ENCODE measurements at places on chromosomes 6 and 20. TPM values are rescaled to one million over a fixed set of nuclear protein-coding genes. Genes with fewer than 3 reads are reported as not detected.

GRCh38 chr6:38391626-38392579 lies 247.8 kb downstream of the BTBD9 start:
- peak overlapping the region; percentile 19 for H3K4me3 ChIP-seq
- DNase-seq = peak; percentile 37
- no peak overlapping the region for H3K27ac ChIP-seq
- H3K4me1 ChIP-seq = peaks cover 15% of the 10 kb centered on the region

The PRSS16 gene
- total RNA-seq = 4.3 TPM

The BPI gene
- total RNA-seq = not detected

DNA sequence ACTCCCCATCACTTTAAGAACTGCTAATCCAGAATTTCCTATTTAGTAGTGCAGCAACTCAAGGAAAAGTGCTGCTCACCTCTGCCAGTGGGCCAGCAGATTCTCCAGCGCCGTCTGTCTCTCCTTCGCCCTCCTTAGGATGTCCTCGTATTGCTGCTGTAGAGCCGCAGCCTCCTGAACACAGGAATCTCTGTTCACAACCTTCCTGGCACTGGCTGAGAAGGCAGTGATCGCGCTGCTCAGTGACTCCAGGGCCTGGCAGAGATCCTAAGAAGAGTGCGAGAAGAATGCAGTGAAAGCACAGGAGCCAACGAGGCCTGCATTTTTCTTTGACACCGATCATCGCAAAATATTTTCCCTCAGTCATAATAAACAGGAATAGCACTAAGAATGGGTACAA lies 209.0 kb downstream of the SYNE1 start:
- no peaks in the 10 kb centered on the region for H3K4me1 ChIP-seq
- no peak overlapping the region for H3K4me3 ChIP-seq
- H3K27ac ChIP-seq = no peak overlapping the region
- DNase-seq = peak; percentile 37
- H3K27me3 ChIP-seq = no peaks in the 10 kb centered on the region

DNA sequence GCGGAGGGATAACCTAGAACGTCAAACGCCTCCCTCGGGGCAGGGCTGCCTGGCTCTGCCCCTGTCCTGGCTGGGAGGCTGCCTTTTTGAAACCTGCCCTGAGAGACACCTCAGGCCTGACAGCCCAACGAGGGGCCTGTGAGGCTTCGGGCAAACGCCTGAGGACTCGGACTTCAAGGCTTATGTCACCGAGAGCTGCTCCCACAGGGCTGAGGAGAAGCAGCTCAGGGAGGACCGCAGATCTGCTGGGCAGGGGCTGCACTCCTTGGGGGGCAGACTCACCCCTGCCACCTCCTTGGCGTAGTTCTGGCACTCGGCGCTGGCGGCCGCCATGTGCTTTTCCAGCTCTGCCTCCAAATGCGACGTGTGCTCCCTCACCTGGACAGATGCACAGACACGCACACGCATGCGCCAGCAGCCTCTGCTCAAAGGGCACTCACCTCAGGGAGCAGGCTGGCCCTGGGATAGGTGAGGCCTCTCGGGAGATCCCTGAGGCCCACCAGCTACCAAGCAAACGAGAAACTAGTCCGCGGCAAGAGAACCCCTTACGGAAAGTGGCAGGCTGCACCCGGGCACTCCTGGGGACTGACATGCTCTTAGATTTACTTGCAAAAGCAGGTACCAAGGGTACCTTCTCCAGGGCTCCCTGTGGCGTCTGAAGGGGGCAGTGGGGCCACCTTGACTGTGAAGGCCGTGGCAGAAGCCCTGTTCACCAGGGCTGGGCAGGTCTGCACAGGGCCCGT lies 49.6 kb downstream of the DSTN start:
- H3K4me1 ChIP-seq = no peaks in the 10 kb centered on the region
- DNase-seq = no peak
- H3K36me3 ChIP-seq = no peaks in the 10 kb centered on the region
- no peak overlapping the region for H3K4me3 ChIP-seq

DNA sequence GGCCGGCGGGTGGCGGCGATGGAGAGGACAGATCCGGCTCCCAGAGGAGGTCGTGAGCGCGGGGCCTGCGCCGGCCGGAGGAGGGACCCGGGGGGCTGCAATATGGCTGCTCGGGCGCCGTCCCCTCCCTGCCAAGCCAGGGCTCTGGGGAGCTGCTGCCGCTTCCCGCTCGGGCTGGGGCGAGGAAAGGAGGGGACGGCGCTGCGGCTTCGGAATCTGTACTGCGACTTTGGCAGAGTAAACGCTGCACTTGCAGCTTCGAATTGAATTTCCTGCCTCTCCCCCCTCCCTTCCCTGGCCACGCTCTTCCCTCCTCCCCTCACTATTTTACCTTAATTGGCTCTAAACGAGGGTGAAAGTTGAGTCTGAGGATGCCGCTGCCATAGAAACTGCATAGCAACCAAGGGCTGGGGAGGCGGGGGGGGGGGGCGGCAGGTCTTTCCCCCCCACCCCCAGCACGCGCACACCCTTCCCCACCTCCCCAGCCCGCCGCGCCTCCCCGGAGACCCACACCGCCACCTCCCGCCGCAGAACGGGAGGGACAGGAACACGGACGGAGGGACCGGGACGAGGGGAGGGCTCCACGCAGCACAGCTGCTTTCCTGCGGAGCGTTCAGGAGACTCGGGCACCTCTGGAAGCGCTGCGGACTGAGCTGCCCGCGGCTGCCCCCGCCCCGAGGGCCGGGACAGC lies 93.9 kb downstream of the RNASET2 start:
- H3K36me3 ChIP-seq = no peaks in the 10 kb centered on the region
- DNase-seq = peak; percentile 76
- H3K4me3 ChIP-seq = peak overlapping the region; percentile 70
- H3K27ac ChIP-seq = no peak overlapping the region
- peaks cover 9% of the 10 kb centered on the region for H3K4me1 ChIP-seq
- H3K27me3 ChIP-seq = peaks cover 35% of the 10 kb centered on the region

DNA sequence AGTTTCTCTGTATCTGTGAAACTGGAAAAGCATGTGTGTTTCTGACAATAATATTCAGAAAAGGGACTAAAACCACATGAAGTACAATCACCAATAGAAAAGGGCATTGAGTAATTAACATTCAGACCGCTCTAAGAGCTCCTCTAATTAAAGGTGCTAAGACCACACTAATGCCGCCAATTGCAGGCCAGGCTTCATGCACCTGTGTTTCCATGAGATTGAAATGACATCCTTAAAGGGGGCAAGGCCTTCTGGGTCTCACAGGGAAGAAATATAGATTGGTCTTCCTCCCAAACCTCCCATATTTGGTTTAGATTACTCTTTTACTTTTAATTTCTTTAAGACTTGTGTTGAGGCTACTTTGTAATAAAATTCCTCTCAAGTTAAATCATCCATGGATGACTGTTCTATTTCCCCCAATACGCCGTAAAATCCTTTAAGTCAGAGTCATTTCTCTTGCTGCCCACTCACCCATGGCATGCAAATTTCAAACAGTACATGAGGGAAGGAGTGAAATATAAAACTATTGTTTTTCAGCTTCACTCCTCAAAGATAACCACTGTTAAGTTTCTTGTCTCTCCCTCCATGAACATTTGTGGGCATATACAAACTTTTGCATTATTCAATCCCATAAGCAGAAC lies 110.6 kb downstream of the UBE3D start:
- H3K36me3 ChIP-seq = peaks cover 10% of the 10 kb centered on the region
- no peak for DNase-seq
- H3K4me3 ChIP-seq = no peak overlapping the region
- H3K27ac ChIP-seq = no peak overlapping the region

The VEGFA gene
- total RNA-seq = 49.6 TPM

DNA sequence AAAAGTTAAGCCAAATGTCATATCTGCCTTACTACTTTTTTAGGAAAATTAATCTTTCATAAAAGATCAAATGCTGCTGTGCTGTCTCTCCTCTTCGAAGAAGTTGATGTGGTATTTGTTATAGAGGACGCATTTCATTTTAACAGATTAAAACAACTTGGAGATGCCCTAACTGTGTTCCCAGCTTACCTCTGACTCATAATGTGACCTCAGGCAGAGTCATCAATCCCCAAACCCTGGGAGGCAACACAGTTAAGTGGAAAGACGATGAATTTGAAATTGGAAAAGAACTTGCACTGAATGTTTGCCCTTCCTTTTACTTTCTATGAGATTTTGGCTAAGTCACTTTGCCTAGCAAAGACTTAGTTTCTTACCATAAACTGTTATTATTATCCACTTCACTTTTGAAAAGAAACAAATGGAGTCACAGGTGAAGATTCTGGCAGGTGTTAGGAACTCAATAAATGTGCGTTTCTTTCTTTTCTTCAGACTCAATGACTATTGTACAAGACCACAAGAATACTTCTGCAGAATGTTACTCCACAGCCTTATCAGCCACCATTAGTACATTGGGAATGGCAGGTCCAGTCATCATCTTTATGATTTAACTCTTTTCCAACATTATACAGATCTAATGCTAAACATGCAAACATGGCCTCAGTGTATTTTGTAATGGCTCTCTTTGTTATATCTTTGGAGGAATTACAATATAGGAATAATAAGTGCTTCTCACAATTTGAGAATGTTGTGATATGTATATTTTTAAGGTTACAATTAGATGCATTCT lies 102.6 kb downstream of the COL21A1 start:
- H3K4me1 ChIP-seq = no peaks in the 10 kb centered on the region
- H3K36me3 ChIP-seq = no peaks in the 10 kb centered on the region
- no peak overlapping the region for H3K4me3 ChIP-seq
- H3K27me3 ChIP-seq = no peaks in the 10 kb centered on the region
- H3K27ac ChIP-seq = no peak overlapping the region

The RFX6 gene
- total RNA-seq = not detected

The GMNN gene
- total RNA-seq = 69.1 TPM

The TMEM14A gene
- total RNA-seq = 33.7 TPM

The KCNB1 gene
- total RNA-seq = 0.97 TPM

DNA sequence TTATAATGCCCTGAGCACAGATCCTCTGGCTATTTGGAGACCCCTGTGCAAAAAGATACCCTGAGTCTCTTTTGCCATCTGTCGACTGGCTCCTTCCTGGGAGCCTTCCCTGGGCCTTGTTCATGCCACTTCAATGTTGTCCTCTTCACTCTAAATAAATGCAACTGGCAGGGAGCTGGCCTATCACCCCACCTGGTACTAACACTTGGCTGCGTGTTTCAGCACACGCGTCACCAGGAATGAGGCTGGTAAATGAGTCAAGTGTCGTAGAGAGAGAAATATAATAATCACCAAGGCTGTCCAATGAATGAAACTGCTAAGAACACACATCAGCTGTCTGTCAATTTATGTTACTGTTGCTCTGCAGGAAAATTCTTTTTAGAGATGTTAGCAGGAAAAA lies 374.6 kb upstream of the JARID2 start:
- peaks cover 8% of the 10 kb centered on the region for H3K4me1 ChIP-seq
- no peaks in the 10 kb centered on the region for H3K36me3 ChIP-seq
- H3K27me3 ChIP-seq = no peaks in the 10 kb centered on the region
- H3K4me3 ChIP-seq = no peak overlapping the region
- DNase-seq = no peak

DNA sequence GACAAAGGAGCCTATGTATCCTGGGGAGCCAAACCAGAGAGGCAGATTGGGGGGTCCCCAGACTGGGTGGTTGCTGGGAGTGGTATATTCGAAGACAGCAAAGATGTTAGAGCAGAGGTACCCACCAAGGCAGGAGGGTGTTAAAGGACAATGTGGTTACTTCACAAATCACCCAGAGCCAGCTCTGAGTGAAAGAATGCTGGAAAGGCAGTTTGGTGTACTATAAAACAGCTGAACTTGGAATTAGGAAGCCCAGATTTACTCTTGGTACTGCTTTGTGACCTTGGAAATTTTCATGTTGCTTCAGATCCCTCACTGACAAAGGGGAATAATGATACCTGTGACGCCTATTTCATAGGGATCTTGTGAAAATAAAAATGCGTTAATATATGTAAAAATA lies 121.6 kb downstream of the CD164 start:
- no peak overlapping the region for H3K4me3 ChIP-seq
- no peaks in the 10 kb centered on the region for H3K4me1 ChIP-seq
- no peaks in the 10 kb centered on the region for H3K36me3 ChIP-seq
- no peaks in the 10 kb centered on the region for H3K27me3 ChIP-seq
- no peak for DNase-seq

DNA sequence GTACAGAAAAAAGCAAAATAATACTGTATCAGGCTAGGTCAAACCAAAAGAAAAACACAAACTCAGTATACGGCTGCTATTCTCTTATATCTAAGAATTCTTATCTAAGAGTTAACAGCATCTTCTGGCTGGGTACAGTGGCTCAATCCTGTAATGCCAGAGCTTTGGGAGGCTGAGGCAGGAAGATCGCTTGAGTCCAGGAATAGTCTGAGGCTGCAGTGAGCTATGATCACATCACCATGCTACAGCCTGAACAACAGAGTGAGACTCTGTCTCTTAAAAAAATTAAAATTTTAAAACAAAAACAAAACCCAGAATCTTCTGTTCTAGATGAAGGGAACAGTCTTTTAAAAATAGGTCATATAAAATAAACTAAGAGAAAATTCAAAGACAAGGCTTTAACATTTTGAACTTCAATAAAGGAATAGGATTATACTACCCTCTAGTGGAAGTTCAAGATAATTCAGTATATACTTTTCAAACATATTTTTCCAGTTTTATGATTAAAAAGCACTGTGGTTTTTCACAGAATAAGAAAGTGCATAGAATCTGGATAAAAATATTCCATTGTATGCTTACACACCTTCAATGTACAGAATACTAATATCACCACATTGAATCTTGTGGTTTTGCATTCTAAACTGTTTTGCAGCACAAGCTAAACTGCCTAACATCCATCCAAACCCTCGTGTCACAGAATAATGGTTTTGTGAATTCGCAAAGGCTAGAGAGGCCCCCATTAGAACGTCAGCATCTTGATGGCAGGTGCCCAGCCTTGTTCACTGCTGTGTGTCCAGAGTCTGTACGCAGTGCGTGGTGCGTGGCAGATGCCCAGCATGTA lies 39.3 kb downstream of the DTNBP1 start:
- H3K36me3 ChIP-seq = no peaks in the 10 kb centered on the region
- no peak for DNase-seq
- no peaks in the 10 kb centered on the region for H3K27me3 ChIP-seq
- H3K4me1 ChIP-seq = peaks cover 17% of the 10 kb centered on the region
- H3K4me3 ChIP-seq = no peak overlapping the region

GRCh38 chr6:134238960-134239795 lies 78.7 kb downstream of the SGK1 start:
- H3K4me3 ChIP-seq = no peak overlapping the region
- no peaks in the 10 kb centered on the region for H3K27me3 ChIP-seq
- H3K36me3 ChIP-seq = no peaks in the 10 kb centered on the region
- no peak overlapping the region for H3K27ac ChIP-seq

The FAXC gene
- total RNA-seq = 23.0 TPM

- no peak overlapping the region for H3K4me3 ChIP-seq
- no peak overlapping the region for H3K27ac ChIP-seq
- no peaks in the 10 kb centered on the region for H3K4me1 ChIP-seq
These were observed 67.8 kb upstream of the RALGAPA2 start for GRCh38 chr20:20780127-20780824.

DNA sequence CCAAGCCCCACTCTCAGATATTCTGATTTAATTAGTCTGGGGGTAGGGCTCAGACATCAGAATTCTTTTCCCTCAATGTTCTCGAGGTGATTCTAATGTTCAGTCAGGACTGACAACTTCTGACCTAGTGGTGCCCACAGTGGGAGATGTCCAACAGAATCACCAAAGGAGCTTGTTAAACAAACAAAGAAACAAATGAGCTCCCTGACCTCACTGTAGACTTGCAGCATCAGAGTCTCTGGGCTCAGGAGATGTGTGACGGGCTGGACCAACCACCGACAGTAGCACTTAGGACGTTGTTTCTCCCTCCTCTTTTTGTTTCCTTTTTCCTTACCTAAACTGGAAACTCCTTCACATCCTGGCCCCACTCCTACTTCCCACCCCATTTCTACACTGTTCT lies 49.3 kb downstream of the CLIC5 start:
- no peak overlapping the region for H3K27ac ChIP-seq
- H3K36me3 ChIP-seq = no peaks in the 10 kb centered on the region
- no peak for DNase-seq
- no peak overlapping the region for H3K4me3 ChIP-seq
- no peaks in the 10 kb centered on the region for H3K27me3 ChIP-seq
- H3K4me1 ChIP-seq = peaks cover 16% of the 10 kb centered on the region
